ENCODE measurements at places on chromosomes 6 and 20.
A peak's percentile ranks its signal among the peaks of the same experiment; 100 is the strongest.

DNA sequence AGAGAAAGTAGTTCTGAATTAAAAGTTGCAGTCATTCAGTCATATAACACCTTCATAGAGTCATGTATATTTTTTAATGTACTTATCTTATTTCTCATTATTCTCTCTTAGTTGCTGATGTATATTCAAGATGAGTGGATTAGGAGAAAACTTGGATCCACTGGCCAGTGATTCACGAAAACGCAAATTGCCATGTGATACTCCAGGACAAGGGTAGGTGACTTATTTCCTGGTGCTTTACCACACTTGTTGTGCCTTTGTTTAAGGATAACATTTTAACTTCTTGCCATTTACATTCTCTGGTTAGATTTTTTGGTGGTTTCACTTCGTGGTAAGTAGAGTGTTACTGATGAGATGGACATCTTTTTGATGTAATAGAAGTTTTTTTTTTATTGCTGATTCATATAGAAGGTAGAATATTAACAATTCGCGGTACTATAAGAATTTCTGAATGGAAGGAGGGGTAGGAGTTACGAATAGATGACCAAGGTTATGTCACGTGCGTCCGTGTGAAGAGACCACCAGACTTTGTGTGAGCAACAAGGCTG lies 120.5 kb downstream of the NCOA3 start:
- no peak for ATAC-seq

DNA sequence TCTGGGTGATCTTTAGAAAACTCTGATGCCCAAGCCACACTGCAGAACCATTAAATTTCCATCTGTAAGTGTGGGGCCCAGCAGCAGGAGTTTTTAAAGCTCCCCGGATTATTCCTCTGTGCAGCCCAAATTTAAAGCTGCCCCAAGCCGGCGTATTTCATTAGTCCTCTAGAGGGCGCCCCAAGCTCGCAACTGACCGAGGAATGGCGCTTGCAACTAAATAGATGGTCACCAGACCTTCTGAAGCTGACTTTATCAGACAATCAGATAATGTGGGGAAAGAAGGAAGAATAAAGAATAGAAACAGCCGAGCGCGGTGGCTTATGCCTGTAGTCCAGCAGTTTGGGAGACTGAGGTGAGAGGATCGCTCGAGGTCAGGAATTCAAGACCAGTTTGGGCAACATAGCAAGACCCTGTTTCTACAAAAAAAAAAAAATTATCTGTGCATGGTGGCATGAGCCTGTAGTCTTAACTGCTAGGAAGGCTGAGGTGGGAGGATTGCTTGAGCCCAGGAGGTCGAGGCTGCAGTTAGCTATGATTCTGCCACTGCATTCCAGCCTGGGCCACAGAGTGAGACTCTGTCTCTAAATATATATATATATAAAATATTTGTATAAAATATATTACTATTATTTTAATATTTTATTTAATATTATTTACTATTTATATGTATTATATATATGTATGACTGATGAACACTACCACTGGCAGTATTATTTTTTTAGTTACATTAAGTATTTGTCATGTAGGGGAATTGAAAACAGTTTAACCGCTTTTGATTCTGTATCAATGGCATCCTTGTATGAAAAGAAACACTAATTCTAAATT lies 56.0 kb downstream of the OTOR start:
- no peak for ATAC-seq

DNA sequence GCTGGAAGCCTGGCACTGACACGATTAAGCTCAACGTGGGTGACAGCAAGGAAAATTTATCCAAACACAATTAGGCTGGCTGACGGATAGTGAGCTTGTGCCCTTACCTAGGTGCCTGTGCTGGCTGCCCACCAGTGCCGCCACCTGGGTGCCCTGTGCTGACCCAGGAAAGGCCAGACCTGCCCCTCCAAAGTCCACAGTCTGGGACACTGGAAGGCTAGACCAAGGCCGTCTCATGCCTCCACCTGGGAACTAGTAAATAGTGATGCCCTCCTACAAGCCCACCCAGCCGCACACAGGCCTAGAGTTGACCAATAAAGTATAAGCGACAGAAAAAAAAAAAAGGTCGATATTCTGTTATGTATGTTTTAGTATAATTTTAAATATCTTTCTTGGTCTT lies 142.6 kb upstream of the MCHR2 start:
- ATAC-seq, result no peak

DNA sequence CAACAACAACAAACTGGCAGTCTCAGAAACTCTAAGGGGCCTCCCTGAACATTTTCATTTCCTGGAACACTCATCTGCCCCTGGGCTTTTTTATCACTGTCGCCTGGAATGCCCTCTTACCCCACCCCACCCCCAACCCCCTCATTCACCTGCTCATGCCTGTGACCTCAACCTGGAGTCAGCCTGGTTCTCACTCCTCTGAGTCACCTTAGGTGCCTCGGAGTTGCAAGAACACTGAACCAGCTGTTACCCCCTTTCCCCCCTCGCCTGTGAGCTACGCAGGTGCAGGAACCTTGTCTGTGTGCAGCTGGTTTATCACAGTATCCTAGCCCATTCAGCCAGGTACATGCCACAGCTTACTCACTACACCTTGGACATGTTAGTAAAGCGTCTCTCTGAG lies 12.8 kb upstream of the SNAI1 start:
- ATAC-seq, result no peak

DNA sequence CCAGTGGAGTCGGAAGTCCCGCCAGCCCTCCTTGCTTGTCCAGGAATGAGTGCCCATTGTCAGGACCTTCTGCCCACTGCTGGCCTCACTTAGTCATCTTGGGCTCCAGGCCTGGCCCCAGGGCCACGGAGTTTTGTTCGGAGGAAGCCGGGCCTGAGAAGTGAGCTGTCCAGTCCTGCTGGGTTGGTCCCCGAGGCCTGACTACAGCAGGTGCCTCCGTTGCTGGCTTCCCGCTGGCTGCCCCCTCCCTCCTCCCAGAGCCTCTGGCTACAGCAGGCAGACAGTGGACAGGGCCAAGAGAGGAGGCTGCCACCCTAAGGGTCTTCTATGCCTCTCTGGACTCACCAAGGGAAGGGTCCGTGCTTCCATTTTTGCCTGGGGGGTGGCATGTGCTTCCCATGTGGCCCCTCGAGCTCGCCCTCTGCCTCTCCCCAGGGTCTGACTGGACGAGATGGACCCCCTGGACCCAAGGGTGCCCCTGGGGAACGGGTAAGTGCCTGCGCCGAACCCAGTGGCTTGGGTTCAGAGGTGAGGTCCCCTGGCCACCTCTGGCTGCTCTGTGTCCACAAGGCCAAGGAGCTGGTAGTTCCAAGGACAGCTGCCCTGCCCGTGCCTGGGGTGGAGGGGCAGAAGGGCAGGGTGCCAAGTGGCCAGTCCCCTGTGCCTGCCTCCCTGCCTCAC lies 2.8 kb downstream of the COL9A3 start:
- no peak for ATAC-seq

DNA sequence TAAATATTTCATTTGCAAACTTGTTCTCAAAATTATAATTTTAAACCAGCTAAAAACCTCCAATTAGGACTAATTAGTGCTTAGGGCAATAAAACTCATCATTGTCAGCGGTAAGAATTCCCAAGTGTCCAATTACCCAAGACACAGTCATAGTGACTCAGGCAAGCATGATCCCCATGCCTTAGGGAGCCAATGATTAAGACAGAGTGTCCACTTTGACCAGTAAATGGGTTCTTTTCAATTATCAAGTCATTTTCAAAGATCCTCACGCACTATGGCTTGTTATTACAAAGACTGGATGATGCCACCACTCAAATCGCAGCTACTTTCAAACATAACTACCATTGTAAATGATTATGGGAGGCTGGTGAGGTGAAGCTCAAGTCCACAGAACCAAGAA lies 114.0 kb downstream of the BFSP1 start:
- no peak for ATAC-seq

- ATAC-seq, result no peak
These were observed 5.7 kb downstream of the KCNQ5 start for GRCh38 chr6:72627539-72627938.

DNA sequence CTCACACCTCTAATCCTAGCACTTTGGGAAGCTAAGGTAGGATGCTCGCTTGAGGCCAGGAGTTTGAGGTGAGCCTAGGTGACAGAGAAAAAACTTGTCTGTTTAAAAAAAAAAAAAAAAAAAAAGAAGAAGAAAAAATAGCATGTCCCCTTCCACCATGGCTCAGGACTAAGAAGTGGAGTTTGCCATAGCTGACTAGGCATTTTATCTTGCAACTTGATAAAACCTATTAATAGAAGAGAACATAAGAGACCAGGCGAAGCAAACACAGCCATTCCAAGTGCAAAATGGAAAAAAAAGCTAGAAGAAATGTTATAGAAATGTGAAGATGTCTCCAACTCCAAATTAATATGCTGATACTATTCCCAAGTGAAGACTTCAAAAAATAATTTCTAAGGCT lies 277.5 kb downstream of the MEI4 start:
- ATAC-seq, result no peak

DNA sequence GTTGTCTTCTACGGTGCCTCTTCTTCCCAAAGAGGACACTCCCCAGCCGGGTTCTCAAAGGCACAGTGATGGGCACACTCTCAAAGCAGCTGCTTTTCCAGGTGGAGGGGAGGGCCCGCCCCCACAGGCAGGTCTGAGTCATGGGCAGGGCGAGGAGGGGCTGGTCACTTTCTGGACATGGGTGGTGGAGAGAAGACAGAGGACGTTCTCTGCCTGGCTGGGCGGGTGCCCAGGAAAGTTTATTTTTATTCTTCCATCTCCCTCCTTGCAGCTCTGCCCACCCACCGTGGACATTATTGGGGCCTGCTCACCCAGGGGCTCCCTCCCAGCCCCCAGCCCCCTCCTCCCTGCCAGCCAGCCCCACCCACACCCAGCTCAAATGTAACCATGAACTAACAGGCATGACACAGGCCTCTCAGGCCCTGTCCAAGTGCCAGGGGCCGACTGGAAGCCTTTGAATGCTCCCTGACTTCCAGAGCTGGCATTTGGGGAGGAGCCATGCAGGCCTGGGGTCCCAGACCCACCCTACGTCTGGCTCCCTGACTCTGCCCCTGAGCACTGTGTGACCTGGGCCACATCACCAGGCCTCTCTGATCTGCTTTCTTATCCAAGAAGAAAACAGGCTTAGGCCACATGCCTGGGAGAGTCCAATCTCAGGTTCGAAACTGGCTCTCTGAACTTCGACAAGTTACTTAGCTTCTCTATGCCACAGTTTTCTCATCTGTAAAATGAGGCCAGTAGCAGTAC lies 8.0 kb downstream of the TGM2 start:
- ATAC-seq, result no peak

DNA sequence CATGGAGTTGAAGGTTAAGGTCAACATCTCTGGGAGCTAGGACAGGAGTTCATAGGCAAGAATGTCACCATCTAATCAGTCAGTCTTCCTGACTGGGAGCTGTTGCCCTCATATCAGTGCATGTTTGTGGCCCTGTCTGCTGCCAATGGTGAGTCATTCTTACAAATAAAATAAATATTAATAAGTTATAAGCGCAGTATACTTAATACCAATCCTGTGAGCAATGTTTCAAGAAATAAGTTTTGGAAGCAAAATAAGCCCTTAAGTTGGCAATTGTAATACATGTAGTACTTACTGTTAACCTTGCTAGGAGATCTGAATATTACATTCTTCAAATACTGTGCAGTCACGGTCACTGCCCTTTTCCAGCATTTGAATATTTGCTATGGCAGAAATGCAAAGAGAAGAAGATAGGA lies 20.2 kb upstream of the MDGA1 start:
- no peak for ATAC-seq

- ATAC-seq, result peak; percentile 88
These were observed 9.5 kb upstream of the HLA-DOA start for GRCh38 chr6:33018904-33019303.

DNA sequence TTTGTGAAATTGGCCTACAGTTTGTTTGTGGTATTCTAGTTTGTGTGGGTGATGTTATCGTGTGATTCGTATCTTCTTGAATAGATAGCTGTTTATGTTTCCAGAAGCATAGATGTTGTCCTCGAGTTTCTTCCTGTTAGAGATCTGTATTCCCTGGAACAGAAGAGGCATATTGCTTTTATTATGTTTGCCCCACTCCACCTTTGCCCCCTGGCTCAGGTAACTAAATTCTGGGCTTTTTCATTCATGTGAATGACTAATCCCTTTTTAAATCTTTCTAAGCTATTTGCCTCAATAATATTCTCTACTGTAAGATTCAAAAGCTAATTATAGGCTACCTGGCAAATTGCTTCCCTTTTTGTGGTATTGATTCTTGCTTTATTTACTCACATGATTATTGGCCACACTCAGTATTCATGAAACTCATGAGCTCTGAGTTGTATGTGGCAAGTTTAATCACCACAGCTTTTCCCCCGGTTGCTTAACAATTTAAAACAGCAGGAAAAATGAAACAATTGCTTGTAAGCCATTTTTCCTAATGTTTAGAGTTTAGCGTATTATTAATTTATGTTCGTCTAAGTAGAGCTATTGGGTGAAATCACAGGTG lies 12.6 kb downstream of the RNF217 start:
- ATAC-seq, result no peak

GRCh38 chr6:145175470-145175869 lies 559.9 kb downstream of the EPM2A start:
- ATAC-seq, result no peak

DNA sequence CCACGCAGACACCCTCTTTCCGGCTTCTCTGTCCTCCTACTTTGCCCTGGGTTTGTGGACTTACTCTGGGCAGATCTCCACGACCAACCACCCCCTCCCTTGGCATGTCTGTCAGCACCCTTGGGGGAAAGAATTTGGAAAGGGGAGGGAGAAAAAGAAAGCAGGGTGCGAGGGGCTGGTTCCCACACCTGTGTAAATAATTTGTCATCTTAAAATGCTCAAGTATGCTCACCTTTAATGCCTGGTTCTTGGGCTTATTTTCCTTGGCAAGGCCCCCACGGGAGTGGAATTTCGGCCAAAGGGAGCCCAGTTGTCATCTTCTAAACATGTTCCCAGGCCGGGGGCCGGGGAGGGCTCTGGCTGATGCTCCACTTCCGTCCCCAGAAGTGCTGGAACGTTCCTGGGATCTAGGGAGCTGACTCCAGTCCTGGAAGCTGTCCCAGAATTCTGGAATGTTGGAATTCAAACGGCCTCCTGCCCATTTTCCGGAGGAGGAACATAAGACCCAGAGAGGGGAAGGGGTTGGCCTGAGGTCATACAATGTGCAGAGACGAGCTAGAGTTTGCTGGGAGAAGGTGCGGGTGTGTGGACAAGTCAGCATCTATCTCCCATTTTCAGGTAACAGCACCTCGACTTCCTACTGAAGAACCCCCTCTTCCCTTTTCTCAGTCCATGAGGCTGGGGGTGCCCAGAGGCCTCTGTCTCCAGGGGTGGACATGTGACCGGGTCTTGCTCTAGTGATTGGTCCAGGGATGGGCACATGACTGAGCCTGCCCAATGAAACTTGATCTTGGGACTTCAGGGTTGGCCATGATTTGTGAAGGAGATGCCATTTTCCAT lies 122.3 kb downstream of the CEBPB start:
- no peak for ATAC-seq

DNA sequence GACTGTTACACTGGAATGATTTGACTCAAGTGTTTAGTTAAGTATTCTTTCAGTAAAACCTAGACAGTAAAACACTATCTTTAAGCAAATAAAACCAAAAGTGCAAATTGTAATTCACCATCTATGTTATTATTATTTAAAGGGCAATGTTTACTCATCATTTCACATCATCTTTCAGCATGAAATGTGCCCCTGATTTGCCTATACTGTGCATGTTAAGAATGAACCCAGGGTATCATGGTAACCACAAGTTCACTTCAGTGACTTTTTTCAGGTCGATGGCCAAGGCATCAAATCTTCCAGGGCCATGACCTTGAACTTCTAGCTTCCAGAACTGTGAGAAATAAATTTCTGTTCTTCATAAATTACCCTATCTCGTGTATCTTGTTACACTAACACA lies 2.1 kb upstream of the HLA-DOB start:
- peak; percentile 30 for ATAC-seq

- ATAC-seq, result no peak
These were observed 72.2 kb downstream of the ATXN1 start for GRCh38 chr6:16688984-16689636.

All from activated T-helper 17 cell treated with anti-CD3 and anti-CD28 coated beads, Interleukin-2, amount 50 U/mL, for 72 hours (primary cell).